ENCODE measurements at places on chromosomes 12 and 14. TPM values are rescaled to one million over a fixed set of nuclear protein-coding genes. Genes with fewer than 3 reads are reported as not detected.

Gene STXBP6
- total RNA-seq: not detected

Gene KCNA5
- total RNA-seq: not detected

Gene SIX1
- 0.48 TPM for total RNA-seq

Gene TXNDC16
- total RNA-seq: 3.0 TPM

All from vein endothelial cell (primary cell).